MG63 (cell line): ENCODE measurements at places on chromosomes 4 and X.

DNA sequence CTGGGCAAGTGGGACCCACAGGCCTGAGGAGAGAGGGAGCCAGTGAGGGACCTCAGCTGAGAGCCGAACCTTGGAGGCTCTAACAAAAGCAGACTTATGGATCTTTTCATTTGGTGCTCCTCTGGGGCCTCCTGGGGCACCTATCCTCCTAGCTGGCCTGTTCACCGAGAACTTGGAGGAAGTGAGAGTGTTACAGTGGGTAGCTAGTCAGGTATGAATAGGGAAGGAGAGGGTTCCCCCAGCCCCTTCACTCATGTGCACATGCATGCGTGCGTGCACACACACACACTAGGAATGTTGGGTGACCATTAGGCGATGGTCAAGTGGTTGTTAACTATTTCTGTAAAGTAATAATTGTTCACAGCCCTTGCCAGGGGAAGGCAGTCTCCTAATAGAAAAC lies 18.6 kb upstream of the TMEM185A start:
- no peak for DNase-seq

DNA sequence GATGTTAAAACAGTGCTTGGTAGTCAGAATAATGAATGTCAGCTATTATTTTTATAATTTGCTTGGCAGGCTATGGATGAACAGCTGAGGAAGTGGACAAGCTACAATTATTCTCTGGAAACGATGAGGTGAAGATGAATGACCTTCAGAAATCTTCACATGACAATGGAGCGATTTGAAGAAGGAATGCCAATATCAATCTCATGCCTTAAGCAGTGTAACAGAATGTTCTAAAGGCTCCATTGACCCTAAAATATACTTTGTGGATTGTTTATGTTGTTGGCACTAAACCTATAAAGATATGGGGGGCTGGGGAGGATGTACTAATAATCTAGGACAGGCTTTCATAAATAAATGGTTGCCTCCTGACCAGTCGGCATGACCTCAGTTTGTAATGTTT lies 36.2 kb downstream of the COL25A1 start:
- DNase-seq, result no peak

- no peak for DNase-seq
Observed at GRCh38 chrX:65463550-65463949, 71.0 kb downstream of the LAS1L start.

- DNase-seq, result peak; percentile 25
Observed at GRCh38 chr4:185512516-185512915, 22.8 kb downstream of the PDLIM3 start.

DNA sequence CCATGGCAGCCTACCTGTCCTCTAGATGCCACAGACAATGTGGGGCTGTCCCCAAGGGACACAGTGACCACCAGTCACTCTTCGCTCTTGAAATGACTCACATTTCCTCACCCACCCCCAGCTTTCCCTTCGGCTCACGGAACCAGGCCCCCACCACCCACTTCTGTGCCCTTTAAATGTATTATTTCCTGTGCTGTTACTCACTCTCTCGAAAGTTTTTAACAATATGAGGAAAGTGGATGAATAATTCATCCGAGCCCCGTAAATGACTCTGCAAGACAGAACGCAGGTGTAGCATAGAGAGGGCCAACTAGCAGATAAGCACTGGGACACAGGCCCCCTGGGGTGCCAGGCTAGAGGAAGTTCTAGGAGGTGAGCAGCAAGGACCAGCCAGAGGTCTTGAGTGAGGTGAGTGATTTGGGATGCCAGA lies 179.5 kb upstream of the TBL1X start:
- DNase-seq, result no peak

- peak; percentile 11 for DNase-seq
Observed at GRCh38 chrX:71178908-71179307, 34.3 kb downstream of the NLGN3 start.

- no peak for DNase-seq
Observed at GRCh38 chr4:111775556-111776297, 369.5 kb upstream of the FAM241A start.

DNA sequence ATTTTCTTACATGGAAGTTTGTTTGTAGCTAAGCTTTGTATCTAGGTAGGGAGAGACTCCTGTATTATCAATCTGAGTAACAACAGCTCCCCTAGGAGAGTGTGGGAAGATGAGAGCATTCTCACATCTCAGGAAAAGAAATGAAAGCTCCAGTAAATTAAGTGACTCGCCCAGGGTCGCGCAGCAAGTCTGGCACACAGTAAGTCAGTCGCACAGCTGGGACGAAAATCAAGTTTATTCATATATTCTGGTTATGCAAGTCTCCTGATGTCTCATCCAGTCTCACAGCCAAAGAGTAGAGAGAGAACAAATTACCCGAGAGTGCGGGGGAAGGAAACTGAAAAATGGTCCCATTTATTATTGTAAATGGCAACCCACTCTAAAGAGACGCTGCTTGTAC lies 216.1 kb downstream of the STK32B start:
- no peak for DNase-seq

DNA sequence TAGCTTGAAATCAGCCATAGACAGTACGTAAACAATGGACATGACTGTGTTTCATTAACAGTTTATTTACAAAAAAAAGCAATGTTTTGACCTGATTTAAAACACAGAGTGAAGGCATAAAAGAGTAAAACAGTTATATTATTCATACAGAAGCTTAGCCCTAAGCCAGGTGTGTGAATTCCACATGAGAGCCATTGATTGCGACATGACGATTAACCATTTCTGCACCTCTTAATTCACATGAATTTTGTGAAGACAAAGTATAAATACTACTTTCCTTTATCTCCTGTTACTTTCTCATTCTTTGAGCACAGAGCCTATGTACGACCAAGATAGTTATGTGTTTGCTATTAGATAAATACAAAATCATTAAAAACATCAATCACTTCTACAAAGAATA lies 55.0 kb upstream of the MAGEB18 start:
- DNase-seq, result no peak

DNA sequence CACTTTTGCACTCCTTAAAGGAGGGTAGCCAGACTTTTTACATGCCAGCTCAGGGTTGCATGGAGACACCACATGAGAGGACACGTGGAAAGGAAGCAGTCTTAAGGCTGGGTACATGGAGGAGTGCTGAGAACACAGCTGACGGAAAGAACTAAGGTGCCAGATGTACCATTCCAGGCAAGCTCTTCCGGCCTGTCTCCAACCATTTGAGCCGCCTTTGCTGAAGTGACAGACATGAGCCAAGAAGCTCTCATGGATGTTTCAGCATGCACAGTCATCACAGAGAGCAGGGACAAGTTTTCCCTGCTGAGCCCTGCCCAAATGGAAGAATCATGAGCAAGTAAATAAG lies 83.4 kb upstream of the BMP2K start:
- no peak for DNase-seq

DNA sequence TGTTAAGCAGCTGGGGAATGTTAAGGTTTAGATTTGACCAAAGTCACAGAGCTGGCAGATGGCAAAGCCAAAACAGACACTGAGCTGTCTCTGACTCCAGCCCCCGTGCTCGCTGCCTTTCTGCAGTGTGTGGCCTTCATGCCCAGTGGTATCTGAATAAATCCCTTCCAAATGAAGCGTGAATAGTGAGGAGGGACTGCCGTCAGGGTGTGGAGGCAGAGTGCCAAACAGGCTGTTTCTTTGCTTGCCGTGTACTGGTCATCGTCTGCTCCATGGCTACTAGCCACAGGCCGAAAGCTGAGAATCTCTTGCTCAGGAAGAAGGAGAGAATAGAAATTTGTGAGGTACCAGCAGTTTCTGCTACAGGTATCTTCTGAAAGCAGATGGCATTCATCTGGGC lies 19.7 kb downstream of the PRIMPOL start:
- DNase-seq, result no peak

- DNase-seq, result no peak
Observed at GRCh38 chr4:154467886-154468285, 23.7 kb downstream of the DCHS2 start.

DNA sequence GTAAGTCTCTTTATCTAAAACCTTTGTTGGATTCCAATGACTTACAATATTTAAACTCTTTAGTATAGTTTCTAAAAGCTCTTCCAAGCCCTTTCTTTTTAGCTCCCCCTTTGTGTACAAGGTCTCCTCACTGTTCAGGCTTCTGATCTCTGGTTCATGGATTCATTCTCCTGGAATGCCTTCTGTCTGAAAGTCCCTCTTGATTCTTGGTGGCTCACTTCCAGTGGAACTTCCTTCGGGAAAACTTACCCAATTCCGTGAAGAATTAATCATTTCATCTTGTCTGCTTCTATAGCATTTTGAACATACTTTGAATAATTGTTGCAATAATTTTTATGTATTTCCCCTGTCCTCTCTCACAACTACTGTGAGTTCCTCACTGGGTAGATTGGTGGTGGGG lies 3.6 kb downstream of the ARHGAP24 start:
- no peak for DNase-seq

DNA sequence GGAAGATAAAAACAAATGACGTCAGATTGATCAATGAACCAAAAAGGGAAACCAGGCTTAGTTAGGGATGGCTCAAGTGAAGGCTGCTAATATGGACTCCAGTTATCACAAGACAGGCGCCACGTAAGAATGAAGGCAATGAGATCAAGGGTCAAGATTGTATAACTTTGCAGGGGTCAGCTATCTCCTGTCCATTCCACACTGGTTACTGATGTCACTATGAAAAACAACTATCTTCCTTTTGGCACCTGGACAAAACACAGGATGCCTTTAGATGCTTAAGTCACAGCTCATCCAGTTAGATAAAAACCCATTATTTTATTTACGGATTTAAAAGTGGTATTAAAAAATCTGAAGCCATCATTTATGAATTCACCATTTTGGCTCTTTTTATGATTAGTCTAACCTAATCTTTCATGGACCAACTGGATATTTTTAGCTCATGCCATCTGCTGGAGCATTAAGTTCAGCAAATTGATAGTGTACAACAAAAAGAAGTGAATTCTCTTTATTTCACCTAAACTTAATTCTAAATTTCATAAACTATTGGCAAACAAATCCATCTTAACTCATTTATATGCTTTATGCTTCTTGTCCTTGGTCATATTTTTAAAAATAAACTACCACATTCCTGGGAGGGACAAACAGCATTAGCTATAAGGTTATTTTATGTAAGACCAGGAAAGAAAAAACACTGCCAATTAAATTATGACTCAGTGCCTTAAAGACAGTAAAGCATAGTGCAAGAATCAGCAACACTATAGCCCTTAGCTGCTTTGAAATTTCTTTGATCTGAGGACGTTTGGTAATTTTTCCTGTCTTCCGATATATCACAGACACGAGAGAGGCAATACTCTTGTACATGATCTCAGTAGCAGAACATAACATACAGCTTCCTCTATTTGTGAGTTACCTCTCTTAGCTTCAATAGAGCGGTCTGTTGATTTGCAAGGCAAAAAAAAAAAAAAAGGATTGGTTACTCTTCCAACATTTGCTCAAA lies 27.0 kb downstream of the DHX15 start:
- no peak for DNase-seq

DNA sequence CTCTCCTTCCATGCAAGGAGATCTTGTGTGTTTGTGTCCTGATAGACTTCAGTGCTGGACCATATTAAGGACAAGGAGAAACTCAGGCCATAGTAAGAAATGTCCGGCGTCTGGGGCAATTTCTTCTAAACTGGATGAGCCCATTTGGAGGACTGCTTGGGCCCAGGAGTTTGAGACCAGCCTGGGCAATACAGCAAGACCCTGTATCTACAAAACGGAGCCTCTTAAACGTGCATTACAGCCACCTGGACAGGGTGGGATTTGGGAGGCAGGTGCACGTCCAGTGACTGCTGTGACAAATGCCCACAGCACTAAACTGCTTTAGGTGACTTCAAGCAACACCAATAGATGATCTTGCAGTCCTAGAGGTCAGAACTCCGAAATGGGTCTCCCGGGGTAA lies 311.9 kb downstream of the DHRSX start:
- no peak for DNase-seq

DNA sequence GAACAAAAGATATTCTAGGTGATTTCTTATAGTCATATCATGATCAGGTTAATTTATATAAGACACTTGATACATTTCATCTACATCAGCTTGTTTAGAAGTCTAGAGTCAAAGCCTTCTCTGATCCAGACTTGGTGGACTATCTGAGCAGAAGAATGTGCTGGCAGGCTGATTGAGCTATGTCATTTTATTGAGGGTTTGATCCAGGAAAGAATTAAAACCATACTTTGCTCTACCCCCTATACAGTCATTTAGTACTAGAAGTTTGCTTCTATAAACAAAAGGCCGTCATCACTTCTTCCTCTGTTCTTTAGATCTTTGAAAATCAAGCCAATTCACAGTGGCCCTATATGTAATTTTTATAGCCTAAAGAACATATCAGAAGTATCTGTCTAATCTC lies 173.1 kb upstream of the PITX2 start:
- no peak for DNase-seq

- no peak for DNase-seq
Observed at GRCh38 chr4:173489514-173489913, 40.5 kb downstream of the HAND2 start.

DNA sequence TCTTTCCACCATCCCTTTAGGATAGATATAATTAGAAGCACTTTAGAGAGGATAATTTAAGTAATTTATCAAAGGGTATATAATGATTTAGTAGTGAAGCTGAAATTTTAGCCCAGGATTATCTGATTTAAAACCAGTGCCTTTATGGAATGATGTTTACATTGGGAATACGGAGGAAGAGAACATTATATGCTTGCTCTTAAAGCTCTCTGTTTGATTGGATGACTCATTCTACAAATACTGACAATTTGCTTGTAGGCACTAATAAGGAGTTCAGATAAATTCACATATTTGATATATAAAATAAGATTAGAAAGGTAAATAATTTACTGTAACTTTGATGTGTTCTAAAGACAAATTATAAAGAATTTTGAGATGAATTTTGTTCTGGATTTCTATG lies 84.7 kb downstream of the SH3BGRL start:
- no peak for DNase-seq

DNA sequence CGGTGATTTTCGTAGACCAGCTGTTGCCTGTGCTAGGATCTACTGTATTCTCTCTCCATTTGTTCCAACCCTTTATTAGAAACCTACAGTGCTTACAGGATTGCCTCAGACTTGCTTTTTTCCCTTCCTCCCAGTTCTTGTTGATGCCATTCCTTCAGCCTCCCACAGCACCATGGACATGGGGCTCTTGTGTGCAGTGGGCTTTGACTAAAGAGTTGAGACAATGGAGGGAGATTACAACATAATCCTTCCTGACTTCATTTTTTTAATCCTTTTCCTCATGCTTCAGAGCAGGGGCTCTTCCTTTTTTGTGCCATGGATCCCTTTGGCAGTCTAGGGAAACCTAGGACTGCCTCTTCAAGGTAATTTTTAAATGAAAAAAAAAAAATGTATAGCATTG lies 92.1 kb downstream of the BMPR1B start:
- no peak for DNase-seq

DNA sequence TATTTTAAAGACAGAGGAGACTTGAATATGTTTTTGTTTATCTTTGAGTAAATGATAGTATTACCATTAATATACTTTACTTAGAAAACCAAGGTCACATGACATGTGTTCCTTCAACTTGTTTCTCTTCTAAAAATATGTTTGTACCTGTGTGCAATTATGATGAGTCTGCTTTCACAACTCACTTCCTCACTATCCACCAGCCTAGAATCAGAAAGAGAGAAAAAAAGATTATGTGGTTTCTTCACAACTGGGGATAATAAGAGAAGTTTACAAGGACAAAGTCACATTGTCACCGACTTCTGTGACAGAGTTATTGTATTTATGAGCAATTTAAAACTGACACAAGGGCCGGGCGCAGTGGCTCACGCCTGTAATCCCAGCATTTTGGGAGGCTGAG lies 1112.1 kb downstream of the RPA4 start:
- DNase-seq, result no peak

- DNase-seq, result no peak
Observed at GRCh38 chr4:145944886-145945285, 6.3 kb upstream of the ZNF827 start.
